ENCODE measurements at places on chromosomes 2 and 18.

DNA sequence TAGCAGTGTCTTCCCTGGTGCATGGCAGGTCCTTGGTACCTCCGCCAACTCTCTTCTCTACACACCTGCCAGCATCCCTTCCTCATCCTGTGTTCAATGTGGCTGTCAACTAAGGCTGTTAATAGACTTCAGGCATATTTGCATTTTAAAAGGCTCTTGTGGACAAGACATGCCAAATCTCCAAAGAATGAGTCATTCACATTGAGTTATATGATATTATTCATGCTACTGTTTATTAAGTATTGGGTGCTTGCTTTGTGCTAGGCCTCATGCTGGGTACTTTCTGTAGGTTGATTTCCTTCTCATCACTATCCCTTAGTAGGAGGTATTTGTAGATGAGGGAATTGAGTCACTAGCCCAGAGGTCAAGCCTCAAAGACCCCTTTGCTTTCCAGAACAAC lies 5.2 kb downstream of the MYO1B start:
- no peak for DNase-seq

DNA sequence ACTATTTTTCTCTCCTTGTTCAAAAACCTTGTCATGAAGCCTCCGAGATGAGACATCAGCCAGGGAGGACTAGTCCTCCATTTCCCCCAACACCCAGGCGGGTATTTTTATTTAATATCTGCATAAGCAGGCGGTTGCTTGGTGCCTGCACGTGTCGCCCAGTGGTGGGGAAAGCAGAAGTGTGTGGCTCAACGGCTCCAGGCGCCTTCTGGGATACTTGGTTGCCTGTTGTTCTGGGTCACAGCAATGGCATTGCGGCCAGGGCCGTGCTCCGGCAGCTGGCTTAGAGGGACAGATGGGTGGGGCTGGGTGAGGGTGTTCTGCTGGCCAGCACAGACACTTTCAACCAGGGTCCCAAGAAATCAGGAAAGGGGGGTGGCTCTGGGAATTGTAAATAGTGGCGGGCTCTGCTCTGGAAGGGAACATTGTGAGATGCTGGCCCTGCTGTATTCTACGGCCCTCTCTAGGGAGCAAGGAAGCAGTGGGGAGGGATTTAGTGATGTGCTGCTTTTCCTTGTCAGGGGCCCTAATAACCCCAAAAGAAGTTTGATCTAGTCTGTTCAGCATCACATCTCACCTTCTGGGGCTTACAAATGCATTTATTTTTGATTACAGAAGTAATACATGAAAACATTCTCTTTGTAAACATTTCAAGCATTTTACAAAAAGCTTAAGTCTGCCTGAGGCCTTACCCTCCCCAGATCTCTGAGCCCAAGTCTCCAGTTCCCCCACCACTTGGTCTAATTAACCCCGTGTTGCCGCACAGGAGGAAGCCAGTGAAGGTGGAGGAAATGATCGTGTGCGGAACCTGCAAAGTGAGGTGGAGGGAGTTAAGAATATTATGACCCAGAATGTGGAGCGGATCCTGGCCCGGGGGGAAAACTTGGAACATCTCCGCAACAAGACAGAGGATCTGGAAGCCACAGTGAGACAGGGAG lies 1.1 kb downstream of the VAMP8 start:
- DNase-seq = no peak

GRCh38 chr2:47026748-47027534 lies 111.3 kb upstream of the MCFD2 start:
- DNase-seq = no peak

DNA sequence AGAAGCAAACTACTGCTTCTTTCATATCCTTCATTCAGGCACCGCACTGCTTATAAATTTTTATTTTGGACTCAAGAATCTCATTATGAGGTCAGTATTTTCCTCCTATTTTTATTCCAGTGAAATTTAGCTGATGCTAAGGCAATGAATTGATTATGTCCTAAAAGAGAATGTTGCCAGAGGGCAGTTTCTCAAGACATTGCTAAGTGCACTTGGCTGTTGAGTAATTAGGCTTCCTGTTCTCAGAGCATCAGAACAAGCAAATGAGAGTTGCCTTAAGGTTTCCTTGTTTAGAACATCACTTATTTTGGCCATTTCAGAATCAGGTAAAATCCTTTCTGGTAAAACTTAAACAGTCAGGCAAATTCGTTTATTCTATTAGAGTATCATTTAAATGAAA lies 548.6 kb upstream of the ZEB2 start:
- DNase-seq = no peak

- DNase-seq = no peak
Observed at GRCh38 chr2:33366473-33366872, 110.0 kb upstream of the RASGRP3 start.

DNA sequence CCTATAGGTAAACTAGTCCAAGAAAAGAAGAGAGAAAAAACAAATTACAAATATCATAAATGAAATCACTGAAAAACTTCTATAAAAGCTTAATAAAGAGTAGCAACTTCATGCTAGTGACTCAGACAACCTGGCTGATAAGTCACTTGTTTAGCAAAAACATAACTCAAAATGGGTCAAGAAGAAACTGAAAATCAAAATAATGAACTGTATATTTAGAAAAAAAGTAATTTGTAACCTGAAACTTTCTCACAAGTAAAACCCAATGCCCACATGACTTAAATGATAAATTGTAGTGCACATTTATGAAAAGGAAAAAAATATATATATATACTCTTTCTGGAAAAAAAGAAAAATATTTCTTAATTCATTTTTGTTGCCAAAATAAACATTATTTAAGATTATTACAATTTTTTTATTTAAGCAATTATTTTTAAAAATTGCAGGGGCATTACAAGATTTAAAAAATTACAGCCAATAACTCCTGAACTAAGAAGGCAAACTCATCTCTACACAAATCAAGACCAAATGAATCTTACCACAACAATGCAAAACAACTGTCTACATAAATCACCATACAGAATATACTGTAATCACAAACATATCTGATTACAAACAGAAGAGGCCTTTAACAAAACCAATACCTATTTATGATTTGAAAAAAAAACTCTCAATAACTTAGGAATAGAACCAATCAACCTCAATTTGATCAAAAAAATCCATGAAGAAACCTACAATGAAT lies 406.3 kb downstream of the CDH7 start:
- no peak for DNase-seq

DNA sequence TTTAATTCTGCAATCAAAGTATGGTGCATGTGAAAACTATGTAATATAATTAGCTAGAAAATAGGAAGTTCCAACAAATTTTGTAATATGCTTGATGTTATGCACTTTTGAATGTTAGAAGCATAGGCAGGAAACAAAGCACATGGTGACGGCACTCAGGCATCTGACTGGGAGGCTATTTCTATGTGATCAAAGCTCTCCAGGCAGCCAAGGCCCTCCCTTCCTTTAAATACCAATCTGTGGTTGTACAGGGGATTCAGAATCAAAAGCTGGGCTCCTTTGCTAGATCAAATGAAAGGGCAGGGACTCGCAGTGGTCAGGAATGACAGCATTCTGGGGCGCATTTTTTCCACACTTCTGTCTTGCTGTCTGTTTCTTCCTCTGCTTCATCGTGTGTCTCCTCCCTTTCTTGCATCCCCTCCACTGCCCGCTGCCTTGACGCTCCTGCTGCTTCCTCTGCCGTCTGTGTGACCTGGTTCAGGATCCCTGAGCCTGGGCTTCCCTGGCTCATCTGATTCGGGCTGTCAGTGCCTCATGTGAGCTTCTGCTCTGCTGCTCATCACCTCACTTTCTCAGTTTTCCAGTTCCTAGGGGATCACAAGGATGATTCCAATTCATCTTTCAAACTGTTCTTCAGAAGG lies 30.9 kb downstream of the TMEM182 start:
- no peak for DNase-seq

- DNase-seq = no peak
Observed at GRCh38 chr2:118530976-118531375, 316.5 kb downstream of the EN1 start.

DNA sequence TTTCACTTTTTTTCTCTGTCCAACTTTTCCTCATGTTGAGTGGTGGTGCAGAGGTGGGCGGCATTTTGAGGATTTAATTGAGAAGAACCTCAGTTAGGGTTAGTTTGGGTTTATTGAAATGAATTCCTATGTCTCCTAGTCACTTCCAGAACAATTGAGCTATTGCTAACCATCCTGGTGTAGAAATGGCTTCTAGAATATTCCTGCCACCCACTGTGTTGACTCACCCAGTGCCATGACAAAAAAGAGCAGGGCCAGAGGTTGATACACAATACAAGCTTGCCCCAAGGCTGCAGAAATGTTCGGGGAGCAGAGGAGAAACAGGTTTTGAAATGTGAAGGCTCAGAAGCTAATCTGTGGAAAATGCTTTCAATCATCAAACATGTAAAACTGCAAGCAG lies 167.1 kb upstream of the TRIB2 start:
- no peak for DNase-seq

DNA sequence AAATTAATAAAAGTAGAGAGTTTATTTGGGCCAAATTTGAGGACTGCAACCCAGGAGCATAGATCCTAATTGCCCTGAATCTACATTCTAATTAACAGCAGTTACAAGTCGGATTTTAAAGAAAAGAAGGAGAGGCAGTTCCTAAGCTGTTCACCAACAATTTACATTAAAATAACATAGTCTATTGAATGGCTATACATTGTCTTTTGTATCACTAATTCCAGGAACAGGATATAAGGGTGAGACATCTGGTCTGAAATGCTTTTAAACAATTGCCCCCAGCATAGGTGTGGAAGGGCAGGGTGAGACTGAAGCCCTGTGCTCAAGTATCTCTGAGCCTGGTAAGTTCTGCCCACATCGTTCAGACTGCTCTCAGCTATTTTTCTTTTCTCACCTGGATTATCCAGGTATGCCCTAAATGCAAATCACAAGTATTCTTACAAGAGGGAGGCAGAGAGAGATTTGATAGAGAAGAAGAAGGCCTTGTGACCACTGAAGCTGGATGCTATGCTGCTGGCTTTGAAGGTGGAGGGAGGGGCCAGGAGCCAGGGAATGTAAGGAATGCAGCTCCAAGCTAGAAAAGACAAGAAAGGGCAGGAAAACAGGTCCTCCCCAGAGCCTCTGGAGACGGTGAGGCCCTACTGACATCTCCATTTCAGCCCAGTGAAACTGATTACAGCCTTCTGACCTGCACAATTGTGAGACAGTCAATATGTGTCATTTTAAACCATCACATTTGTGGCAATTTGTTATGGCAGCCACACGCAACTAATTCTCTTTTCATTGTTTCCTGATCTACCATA lies 189.4 kb upstream of the ARL4C start:
- DNase-seq = no peak

GRCh38 chr18:9244376-9244775 lies 90.2 kb upstream of the TWSG1 start:
- DNase-seq = no peak

DNA sequence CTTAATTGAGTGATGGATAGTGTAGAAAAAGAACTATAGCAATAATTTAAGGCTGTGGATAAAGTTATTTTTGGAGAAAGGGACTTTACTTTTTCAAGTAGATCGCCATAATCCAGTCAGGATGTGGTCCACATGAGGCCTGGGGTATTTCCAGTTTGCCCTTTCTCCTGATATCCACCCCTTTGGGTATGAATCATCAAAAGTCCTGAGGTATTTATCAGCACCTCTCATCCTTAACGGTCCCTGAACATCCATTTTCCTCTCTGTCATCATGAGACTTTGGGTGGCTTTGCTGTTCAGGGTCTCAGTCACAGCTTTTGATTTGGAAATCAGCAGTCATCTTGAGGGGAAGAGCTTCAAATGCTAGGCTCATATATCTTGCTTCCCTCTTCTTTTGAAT lies 39.3 kb upstream of the ELAC1 start:
- no peak for DNase-seq

- DNase-seq = no peak
Observed at GRCh38 chr2:189022492-189022891, 48.3 kb downstream of the COL3A1 start.

- DNase-seq = no peak
Observed at GRCh38 chr2:121355488-121355887, 70.5 kb upstream of the TFCP2L1 start.

DNA sequence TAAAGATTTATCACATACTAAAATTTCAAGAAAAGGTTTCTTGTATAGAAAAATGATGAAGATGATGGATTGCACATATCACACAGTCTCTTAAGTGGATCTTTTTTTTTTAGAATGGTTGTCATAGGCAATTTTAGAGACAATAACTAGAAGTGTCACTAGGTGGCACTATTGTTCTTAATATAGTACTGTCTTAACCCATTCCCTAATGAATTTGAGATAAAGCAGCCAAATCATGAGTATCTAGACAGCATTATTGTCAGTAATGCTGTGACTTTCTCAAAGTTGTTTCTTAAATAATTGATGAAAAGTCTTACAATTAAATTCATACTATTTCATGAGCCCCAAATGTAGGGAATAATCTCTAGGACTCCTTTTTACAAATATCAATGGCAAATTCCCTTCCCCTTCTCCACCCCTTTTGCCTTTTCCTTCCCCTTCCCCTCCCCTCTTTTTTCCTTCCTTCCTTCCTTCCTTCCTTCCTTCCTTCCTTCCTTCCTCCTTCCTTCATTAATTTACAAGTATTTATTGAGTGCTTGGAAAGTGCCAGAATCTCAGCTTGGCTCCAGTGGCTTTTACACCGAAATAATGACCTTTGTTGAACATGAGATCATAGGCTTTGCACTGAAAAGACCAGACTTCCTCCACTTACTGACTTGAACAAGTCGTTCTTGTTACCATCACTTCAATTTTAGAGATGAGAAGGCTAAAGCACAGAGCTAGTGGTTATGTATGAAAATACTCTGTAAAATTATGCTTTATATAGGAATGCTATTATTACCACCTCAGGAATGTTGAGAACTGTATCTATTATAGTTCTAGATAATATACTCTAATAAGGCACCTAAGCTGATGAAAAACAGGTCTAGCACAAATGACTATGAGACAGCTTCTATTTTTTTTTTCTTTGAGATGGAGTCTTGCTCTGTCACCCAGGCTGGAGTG lies 19.8 kb downstream of the MYL12B start:
- no peak for DNase-seq

DNA sequence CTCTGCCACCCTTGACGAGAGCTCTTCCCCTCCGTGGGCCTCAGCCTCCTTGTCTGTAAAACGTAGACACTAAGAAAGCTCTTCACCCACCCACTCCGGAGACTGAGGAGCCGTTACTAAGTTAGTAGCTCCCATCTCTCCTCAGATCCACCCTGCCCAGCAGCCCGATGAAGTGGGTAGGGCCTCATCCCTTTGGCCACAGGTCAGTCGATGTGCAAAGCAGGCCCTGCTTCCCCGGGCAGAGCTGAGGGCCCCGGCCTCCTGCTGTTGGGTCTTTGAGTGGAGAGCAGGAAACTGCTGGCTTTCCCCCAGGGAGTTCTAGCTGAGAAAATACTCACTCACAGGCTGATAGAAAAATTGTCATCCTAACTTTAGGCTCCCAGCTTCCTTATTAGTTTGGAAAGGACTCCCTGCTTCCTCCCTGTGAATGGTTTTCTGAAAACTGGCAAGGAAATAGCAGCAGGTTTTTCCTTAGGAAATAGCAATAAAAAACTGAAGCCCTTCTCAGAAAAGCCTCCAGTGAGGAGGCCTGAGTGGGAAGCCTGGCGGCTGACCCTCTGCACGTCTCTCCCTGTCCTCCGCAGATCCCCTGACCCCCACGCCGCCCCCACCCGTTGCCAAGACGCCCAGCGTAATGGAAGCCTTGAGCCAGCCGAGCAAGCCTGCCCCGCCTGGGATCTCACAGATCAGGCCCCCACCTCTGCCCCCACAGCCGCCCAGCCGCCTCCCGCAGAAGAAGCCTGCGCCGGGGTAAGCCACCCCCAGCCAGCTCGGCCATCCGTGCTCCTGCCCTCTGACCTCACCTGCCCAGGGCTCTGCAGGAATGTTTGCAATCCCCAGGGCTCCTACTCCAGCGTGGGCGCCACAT lies 30.2 kb downstream of the ITGB1BP1 start:
- DNase-seq = no peak

Data from stimulated activated CD4-positive, alpha-beta T cell treated with anti-CD3 and anti-CD28 coated beads, Interleukin-15, amount 100 ng/mL, for 1 hour (primary cell).